Stimulated activated CD4-positive, alpha-beta T cell treated with anti-CD3 and anti-CD28 coated beads, Interleukin-2, amount 100 ng/mL, for 48 hours (primary cell): ENCODE measurements at places on chromosomes 11 and 22.

DNA sequence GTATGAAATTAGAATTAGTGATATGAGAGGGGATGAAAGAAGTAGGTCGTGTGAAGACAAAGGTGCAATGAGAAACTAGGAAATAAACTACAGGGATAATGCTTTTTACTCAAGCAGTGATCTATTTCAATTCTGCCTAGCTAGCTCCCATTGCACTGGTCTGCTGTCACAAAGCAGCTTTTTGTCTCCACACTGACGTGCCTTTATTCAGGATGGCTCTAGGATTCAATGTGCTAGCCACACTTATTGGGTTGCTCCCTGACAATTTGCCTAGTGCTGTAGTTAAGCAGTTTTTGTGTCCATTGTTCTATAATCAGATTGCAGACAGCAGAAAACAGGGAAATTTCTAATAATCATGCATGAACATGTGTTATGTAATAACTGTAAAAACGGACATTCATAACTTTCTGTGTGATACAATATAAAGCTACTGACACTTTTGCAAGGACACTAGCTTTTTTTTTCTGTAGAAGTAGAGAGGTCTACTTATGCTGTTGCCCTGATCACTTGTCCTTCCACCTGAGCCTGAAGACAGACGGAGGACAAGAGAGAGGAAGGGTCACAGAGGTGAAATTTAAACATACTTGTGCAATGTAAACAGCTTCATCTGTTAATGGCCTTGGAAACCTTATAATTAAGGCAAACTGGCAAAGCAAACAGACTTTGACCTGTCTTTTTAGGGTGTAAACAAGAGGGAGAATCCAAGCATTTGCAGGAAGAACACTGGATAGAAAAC, 269.6 kb downstream of the LRRC4C start:
- DNase-seq, result no peak

- DNase-seq, result no peak
Observed at GRCh38 chr22:46262449-46263215, 511 bp downstream of the PKDREJ start.

GRCh38 chr11:25183411-25183810, 686.6 kb downstream of the LUZP2 start:
- no peak for DNase-seq

- no peak for DNase-seq
Observed at GRCh38 chr11:16936643-16937042, 77.6 kb downstream of the PLEKHA7 start.

- no peak for DNase-seq
Observed at GRCh38 chr11:61700212-61700611, 20.0 kb downstream of the DAGLA start.

- DNase-seq, result no peak
Observed at GRCh38 chr11:76217653-76218160, 11.4 kb upstream of the WNT11 start.

GRCh38 chr22:40196628-40197360, 19.1 kb downstream of the TNRC6B start:
- DNase-seq, result no peak

DNA sequence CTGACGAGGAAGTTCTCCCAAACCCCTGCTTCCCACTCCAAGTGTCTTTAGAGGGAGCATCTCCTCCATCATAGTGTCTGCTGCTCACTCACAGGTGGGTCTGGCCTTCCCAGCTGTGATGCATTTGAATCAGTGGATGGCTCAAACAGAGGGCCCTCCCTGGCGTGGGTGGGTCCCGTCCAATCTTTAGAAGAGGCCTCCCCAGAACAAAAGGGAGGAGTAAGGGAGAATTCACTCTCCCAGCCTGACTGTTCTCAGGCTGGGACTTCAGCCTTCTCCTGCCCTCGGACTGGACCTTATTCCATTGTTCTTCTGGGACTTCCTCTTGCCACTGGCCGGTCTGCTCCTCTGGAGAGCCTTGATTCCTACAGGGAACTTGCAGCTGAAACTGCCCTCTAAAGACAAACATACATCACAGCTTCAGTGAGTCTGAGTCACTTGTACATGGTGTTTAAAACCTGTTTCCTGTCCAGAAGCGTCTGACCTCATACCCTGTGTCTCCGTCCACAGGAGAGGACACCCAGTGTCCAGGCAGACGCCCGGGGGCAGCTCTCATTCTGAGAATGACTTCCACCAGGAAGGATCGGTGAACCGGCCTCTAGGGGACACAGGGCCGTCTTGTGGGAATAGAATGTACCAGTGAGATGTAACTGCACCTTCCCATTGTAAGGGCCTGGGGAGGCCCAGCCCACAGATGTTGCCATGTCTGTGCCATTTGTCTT, 234.7 kb downstream of the BRD1 start:
- DNase-seq, result no peak
